Caki2 (cell line): ENCODE measurements at places on chromosomes 16 and 17. TPM values are rescaled to one million over a fixed set of nuclear protein-coding genes. Genes with fewer than 3 reads are reported as not detected.

DNA sequence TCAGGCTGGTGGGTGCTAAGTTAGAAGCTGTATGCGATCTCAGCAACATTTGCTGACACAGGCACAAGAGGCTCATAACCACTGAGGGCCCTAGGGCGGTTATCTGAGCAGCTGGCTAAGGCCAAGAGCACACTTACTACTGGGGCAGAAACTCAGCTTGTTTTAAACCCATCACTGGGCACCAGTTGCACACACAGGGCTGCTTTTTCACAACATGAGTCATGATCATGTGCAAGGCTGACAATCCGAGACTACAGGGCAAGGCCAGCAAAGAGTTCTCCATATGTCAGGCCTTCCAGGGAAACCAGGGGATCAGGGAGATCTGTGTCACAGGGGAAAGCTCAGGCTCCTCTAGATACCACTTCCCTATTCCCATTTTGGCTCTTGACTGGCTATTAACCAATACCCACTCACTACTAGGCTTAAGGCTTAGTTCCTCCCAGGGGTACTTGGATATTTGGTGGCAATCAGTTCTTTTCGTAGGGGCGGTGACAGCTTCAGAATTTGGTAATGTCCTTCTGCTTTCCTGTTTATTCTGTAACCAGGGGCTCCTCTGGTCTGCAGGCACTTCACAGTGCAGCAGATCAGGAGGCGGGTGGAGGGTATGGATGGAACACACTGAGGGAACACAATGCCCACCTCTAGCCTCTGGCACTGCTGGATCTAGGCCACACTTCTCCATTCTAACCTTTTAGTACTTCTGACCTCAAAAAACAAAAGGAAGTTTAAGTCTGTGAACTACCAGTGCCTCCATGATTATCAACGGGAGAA, 44.9 kb upstream of the ERN1 start:
- DNase-seq: peak; percentile 26

GRCh38 chr16:69939821-69940585, 11.1 kb upstream of the CLEC18A start:
- no peak for DNase-seq

GLG1 gene
- total RNA-seq: 47.5 and 48.3 TPM in 2 replicates

VMO1 gene
- not detected in 2 replicates for total RNA-seq

DNA sequence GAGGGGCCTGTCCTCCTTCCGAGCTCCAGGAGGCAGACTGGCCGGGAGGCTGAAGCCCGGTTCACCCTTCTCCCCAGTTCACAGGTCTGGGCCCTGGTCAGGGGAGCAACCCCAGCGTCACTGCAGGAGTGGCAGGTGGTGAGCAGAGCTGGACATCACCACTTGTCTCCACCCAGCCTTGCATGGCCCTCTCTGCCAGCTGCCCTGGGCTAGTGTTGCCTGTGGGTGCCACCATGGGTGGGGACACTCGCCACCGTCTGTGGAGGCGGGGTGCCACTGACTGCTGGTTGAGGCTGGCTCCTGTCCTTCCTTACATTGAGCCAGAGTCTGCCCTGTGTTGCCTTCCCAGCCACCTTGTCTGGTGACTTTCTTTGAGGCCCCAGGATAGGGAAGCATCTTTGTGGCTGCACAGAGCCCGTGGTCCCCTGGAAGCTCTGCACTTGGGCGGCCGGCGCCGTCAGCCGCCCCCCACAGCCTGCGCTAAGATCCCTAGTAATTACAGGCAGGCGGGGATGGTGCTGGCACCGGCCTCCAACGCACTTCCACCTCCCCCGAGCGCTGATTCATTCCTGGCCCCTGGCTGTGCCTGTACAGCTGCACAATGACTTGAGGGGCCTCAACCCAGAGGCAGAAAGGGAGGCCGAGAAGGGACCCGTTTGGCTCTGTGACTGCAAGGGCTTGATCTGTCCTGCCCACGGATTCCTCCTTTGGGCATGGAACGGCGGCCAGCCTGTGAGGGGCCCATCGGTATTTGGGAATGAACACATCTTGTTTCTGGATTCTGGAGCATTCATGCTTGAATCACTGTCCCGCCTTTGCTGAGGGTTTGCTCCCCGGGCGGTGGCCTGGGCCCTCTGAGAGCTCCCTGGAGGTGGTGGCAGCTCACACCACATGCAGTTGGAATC, 5.2 kb downstream of the BAIAP2 start:
- DNase-seq: peak; percentile 66

IGFBP4 gene
- 198 and 232 TPM in 2 replicates for total RNA-seq

- no peak for DNase-seq
Observed at GRCh38 chr16:369866-370436, 387 bp downstream of the MRPL28 start.

- no peak for DNase-seq
Observed at GRCh38 chr17:28216528-28216927, 102.5 kb upstream of the TMEM97 start.

FBXW10B gene
- 5.7 and 5.8 TPM in 2 replicates for total RNA-seq

DNA sequence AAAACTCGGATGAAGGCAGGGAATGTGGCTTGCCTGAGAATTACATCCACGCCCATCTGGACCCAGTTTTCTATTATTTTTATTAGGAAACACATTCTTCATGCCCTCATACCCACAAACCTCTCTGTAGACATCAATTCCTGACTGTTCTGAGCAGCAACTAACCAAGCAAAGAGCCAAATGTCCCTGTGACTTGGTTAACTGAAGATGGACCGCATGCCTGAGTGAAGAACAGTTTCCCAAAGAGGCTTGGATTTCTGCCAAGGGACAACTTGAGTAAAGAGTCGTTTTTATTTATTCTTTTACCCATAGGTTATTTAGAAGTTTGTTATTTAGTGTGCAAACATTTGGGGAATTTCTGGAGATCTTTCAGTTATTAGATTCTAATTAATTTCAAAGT, 259.8 kb downstream of the GRIN2A start:
- DNase-seq: no peak

TMEM208 gene
- total RNA-seq: 75.8 and 97.1 TPM in 2 replicates

TBC1D3K gene
- not detected in 2 replicates for total RNA-seq

- DNase-seq: no peak
Observed at GRCh38 chr16:84087001-84087400, 29.7 kb downstream of the MBTPS1 start.

GRCh38 chr16:60061396-60061795, 1327.3 kb upstream of the GOT2 start:
- DNase-seq: no peak

DNA sequence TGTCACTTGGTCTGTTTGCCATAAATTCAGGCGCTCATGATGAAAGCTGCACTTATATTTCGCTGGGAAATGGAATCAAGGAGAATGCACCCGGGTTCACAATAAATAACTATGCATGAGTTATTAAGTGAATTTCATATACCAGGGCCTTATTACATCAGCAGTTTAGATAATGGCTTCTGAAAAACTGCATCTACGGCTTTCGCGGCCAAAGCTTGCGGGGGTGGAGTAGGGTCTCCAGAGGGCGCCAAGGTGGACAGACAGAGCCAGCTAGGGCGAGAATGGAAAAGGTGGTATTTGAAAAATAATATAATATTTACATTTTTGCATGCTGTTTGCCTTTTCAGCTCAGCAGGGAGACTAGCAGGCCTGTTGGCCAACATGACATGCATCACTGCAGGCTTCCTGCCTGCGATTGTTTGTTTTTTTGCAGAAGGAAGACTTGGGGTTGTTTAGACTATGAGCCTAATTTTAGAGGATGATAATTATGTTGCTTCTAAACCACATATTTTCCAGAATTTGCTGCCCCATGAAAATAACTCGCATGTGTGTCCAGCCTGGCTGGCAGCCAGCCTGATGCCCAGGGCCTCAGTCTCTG, 173.8 kb upstream of the IRX3 start:
- DNase-seq: no peak

CCL1 gene
- total RNA-seq: not detected in 2 replicates
